ENCODE measurements at places on chromosomes 5 and 9.
A peak's percentile ranks its signal among the peaks of the same experiment; 100 is the strongest.

- peaks cover 7% of the 10 kb centered on the region for H3K36me3 ChIP-seq
- no peak overlapping the region for H3K4me3 ChIP-seq
- no peaks in the 10 kb centered on the region for H3K27me3 ChIP-seq
- H3K27ac ChIP-seq, result no peak overlapping the region
- no peak for DNase-seq
Observed at GRCh38 chr9:92071634-92072033, 43.6 kb downstream of the SPTLC1 start.

- H3K4me3 ChIP-seq, result no peak within 1 kb of the TSS
- DNase-seq, result no peak
- H3K4me1 ChIP-seq, result peaks cover 10% of the 10 kb centered on the region
- no peak within 1 kb of the TSS for H3K27ac ChIP-seq
- no peaks in the 10 kb centered on the region for H3K36me3 ChIP-seq
Observed at GRCh38 chr5:55102348-55102747, at the start of gene GZMA. Gene GZMA (plus strand): TSS chr5:55102646. CDS start chr5:55102683, 37 bp downstream.

- peaks cover 10% of the 10 kb centered on the region for H3K4me1 ChIP-seq
- no peaks in the 10 kb centered on the region for H3K27me3 ChIP-seq
- H3K4me3 ChIP-seq, result peak overlapping the region; percentile 5
- no peaks in the 10 kb centered on the region for H3K36me3 ChIP-seq
Observed at GRCh38 chr5:108386345-108387061, 4.6 kb upstream of the FBXL17 start.

- DNase-seq, result no peak
- H3K27me3 ChIP-seq, result no peaks in the 10 kb centered on the region
- no peak overlapping the region for H3K27ac ChIP-seq
- no peaks in the 10 kb centered on the region for H3K36me3 ChIP-seq
- H3K4me1 ChIP-seq, result no peaks in the 10 kb centered on the region
- H3K4me3 ChIP-seq, result no peak overlapping the region
Observed at GRCh38 chr5:161676103-161676502, 9.4 kb upstream of the GABRA6 start.

DNA sequence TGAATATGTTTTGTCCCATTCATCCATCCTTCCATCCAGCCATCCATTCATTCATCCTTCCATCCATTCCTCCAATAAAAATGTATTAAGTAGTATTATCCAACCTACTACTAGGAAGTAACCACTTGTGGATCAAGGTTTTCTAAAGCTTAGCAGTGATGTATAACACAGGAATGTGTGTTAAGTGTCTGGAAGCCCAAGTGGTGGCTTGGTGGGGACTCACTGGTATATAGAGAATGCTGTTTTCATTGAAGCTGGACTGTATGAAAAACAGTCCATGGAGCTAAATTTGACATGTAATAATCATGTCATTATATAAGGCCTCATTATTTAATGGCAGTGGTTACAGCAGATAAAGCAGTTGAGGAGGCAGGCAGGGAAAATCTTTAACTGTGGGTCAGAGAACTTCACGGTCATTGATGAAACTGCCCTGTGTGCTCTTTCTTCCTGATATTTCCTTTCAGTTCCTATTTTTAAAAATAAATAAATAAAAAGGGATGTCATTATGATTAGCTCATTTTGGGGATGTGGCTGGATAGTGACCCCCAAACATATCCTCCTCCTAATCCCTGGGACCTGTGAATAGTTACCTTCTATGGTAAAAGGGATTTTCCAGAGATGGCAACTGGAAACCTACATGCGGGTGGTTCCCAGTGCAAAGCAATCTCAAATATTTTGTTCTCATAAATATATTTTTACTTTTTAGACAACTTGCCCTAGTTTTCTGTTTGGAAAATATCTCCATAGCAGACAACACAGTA is 82.3 kb downstream of the DAPK1 start:
- H3K4me3 ChIP-seq, result no peak overlapping the region
- H3K27ac ChIP-seq, result no peak overlapping the region
- peaks cover 50% of the 10 kb centered on the region for H3K4me1 ChIP-seq
- DNase-seq, result no peak
- H3K36me3 ChIP-seq, result peaks cover 5% of the 10 kb centered on the region

- no peaks in the 10 kb centered on the region for H3K27me3 ChIP-seq
- no peak overlapping the region for H3K27ac ChIP-seq
- no peaks in the 10 kb centered on the region for H3K4me1 ChIP-seq
- no peaks in the 10 kb centered on the region for H3K36me3 ChIP-seq
- DNase-seq, result no peak
Observed at GRCh38 chr9:115997923-115998322, 155.7 kb upstream of the PAPPA start.

GRCh38 chr5:37417347-37417746 is 38.2 kb downstream of the WDR70 start:
- H3K4me1 ChIP-seq, result no peaks in the 10 kb centered on the region
- H3K36me3 ChIP-seq, result peaks cover 12% of the 10 kb centered on the region
- no peak for DNase-seq
- no peak overlapping the region for H3K27ac ChIP-seq
- no peak overlapping the region for H3K4me3 ChIP-seq

GRCh38 chr9:84966876-84967830 is 297.6 kb downstream of the NTRK2 start:
- peak overlapping the region; percentile 13 for H3K27ac ChIP-seq
- peak; percentile 14 for DNase-seq
- H3K36me3 ChIP-seq, result no peaks in the 10 kb centered on the region

- H3K4me1 ChIP-seq, result peaks cover 26% of the 10 kb centered on the region
- peak; percentile 5 for DNase-seq
- peak overlapping the region; percentile 6 for H3K27ac ChIP-seq
Observed at GRCh38 chr5:153572411-153573145, 82.1 kb downstream of the GRIA1 start.

- H3K27me3 ChIP-seq, result no peaks in the 10 kb centered on the region
- no peak overlapping the region for H3K4me3 ChIP-seq
- no peaks in the 10 kb centered on the region for H3K4me1 ChIP-seq
- DNase-seq, result no peak
- no peaks in the 10 kb centered on the region for H3K36me3 ChIP-seq
Observed at GRCh38 chr9:26193237-26193636, 515.0 kb upstream of the TUSC1 start.

Data from neural crest cell (in vitro differentiated cells).